IMR-90 (cell line): ENCODE measurements at places on chromosomes 13 and 19. TPM values are rescaled to one million over a fixed set of nuclear protein-coding genes. Genes with fewer than 3 reads are reported as not detected.

- DNase-seq = no peak
- peaks cover 44% of the 10 kb centered on the region for H3K36me3 ChIP-seq
- peaks cover 2% of the 10 kb centered on the region for H3K4me1 ChIP-seq
- no peaks in the 10 kb centered on the region for H3K27me3 ChIP-seq
- H3K27ac ChIP-seq = no peak overlapping the region
- H3K4me3 ChIP-seq = no peak overlapping the region
These were observed 21.6 kb upstream of the C1QTNF9 start for GRCh38 chr13:24287748-24288287.

- no peak overlapping the region for H3K27ac ChIP-seq
- H3K27me3 ChIP-seq = peaks cover 49% of the 10 kb centered on the region
- H3K4me3 ChIP-seq = no peak overlapping the region
- H3K4me1 ChIP-seq = no peaks in the 10 kb centered on the region
- H3K36me3 ChIP-seq = no peaks in the 10 kb centered on the region
These were observed 10.7 kb downstream of the DMKN start for GRCh38 chr19:35502751-35503150.

DNA sequence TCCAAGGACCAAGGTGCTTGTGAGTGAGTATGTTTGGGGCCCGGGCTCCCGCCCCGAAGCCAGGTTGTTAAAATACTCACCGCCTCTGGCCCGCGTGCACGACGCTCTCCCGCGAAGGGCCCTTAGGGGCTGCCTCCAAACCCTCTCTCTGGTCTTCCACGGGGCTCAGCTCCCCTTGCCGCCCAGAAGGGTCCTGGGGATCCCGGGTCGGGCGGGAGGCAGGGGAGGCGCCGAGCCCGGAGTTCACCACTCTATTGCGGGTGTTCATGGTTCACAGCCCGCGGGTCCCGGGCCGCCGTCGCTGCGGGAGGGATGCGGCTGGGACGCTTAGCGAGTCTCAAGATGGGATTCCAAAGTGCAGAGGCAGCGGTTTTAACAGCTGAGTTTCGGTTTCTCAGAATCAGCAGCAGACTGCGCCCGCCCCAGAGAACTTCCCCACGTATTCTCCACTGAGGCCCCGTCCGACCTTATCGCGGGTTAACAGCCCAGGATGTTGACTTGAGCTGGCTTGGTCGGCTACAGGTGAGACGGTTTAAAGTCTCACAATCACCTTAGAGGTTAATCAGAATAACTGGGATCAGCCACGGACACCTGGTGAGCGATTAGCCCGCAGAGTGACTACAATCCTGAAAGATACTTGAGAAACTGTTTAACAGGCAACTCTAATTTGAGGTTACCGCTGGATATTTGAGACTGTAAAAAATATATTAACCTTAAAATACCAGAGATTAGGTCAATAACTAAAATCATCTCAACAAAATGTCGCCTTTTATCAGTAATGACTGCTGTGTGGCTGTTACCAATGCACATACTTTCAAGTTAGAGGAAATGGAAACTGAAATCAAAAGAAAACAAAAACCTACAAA, at the start of gene EPSTI1:
Gene EPSTI1, minus strand, starts transcription at position 344 of the 866 bp plus-strand sequence. Its CDS starts 76 bp downstream, at position 268.
- no peaks in the 10 kb centered on the region for H3K36me3 ChIP-seq
- H3K4me1 ChIP-seq = peaks cover 2% of the 10 kb centered on the region
- DNase-seq = peak; percentile 74
- H3K27me3 ChIP-seq = no peaks in the 10 kb centered on the region
- peak within 1 kb of the TSS; percentile 43 for H3K27ac ChIP-seq

Gene UNC13A
- 0.16 and 0.22 TPM in 2 replicates for polyA plus RNA-seq

GRCh38 chr13:100483841-100484381, 104.7 kb downstream of the GGACT start:
- no peaks in the 10 kb centered on the region for H3K27me3 ChIP-seq
- no peak overlapping the region for H3K27ac ChIP-seq
- no peak overlapping the region for H3K4me3 ChIP-seq
- no peaks in the 10 kb centered on the region for H3K36me3 ChIP-seq
- no peak for DNase-seq

- H3K4me3 ChIP-seq = no peak overlapping the region
- no peaks in the 10 kb centered on the region for H3K4me1 ChIP-seq
- no peak for DNase-seq
- no peaks in the 10 kb centered on the region for H3K36me3 ChIP-seq
These were observed 243.5 kb downstream of the ITGBL1 start for GRCh38 chr13:101695870-101696516.

DNA sequence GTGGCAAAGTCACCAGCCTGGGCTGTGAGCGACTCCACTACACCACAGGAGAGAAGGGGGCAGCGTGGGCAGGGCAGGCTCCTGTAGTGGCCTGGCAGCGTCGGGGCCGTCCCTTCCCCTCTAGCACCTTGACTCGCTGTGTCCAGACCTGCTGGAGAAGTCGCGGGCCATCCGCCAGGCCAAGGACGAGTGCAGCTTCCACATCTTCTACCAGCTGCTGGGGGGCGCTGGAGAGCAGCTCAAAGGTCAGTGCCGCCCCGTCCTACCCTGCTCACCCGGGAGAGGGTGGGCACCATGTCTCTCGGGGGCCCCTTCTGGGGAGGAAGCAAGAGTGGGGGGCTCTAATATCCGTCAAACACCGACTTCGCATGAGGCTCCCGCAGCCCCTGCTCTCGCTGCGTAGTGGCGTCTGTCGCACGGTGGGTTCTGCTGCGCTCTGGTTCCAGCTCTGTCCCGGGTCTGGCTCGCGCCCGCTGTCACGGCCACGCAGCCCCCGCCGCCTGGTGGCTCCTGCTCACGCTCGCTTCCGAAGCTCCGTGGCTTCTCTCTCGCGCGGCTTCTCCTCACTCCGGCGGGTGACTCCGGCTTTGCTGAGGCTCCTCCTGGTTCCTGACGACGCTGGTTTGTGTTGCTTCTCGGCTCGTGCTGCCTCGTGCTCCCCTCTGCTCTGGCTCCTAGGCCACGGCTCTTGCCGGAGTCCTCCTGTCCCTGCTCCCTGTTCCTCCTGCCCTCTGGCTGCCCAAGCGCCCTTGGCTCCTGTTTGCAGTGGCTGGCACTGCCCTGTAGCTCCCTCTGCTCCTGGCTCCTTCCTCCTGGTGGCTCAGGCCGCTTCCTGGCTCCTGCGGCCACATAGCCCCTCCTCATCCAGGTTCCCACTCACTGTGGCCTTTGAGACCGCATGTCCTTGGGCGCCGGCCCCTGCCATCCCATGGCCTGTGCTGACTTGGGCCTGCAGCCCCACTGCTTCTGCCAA, 27.2 kb downstream of the MYH14 start:
- no peaks in the 10 kb centered on the region for H3K36me3 ChIP-seq
- H3K4me1 ChIP-seq = no peaks in the 10 kb centered on the region
- H3K27me3 ChIP-seq = no peaks in the 10 kb centered on the region
- no peak overlapping the region for H3K4me3 ChIP-seq

Gene SH2D3A
- polyA plus RNA-seq = 0.09 TPM in 2 replicates

- H3K27me3 ChIP-seq = no peaks in the 10 kb centered on the region; the same call in 1 of the 2 replicates
- no peak for DNase-seq
- H3K4me1 ChIP-seq = no peaks in the 10 kb centered on the region
- no peak overlapping the region for H3K4me3 ChIP-seq
- no peak overlapping the region for H3K27ac ChIP-seq
These were observed 19.5 kb downstream of the SHC2 start for GRCh38 chr19:441213-441836.

GRCh38 chr19:19600793-19601330, 17.6 kb downstream of the PBX4 start:
- no peak overlapping the region for H3K4me3 ChIP-seq
- H3K4me1 ChIP-seq = 0 out of 2 replicates have a peak, but pooled peaks cover under 1% of the 10 kb centered on the region
- H3K27me3 ChIP-seq = no peaks in the 10 kb centered on the region
- H3K27ac ChIP-seq = no peak overlapping the region
- no peak for DNase-seq

Gene CRB3
- polyA plus RNA-seq = not detected in 2 replicates

DNA sequence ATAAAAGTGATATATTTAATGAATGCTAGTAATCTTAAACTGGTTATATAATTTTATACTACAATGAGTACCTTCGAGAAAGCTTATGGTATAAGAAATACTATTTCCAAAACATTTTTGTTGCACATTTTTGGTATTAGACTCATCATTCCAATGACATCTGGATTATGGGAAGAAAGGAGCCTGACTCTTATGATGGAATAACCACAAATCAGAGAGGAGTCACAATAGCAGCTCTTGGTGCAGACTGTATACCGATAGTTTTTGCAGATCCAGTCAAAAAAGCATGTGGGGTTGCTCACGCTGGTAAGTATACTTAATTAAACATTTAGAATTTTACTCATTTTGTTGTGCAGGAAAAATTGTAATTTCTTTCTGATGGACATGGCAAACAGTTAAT, 3.9 kb downstream of the LACC1 start:
- H3K36me3 ChIP-seq = no peaks in the 10 kb centered on the region
- H3K27ac ChIP-seq = no peak overlapping the region
- no peak overlapping the region for H3K4me3 ChIP-seq
- H3K27me3 ChIP-seq = no peaks in the 10 kb centered on the region
- peak; percentile 67 for DNase-seq

DNA sequence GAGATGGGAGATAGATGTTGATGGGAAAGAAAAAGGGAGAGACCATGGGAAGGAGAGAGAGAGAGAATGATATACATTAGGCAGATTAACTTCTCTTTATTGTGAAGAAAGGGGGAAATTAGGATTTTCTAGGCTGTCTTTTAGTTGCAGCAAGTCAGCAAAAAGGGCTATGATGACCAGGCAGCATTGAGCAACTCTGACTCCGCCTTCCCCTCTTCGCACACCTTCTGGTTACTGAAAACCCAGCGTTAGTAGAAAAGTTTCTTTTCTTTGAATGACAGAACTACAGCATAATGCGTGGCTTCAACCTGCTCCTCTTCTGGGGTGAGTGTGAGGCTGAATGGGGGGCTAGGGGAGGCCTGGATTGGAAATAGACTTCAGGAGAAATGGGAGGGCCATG, at the start of gene ADGRE1:
Gene ADGRE1, plus strand, starts transcription at position 264 of the 400 bp plus-strand sequence. Its CDS starts 30 bp downstream, at position 294.
- no peak within 1 kb of the TSS for H3K27ac ChIP-seq
- no peak within 1 kb of the TSS for H3K4me3 ChIP-seq
- DNase-seq = no peak
- no peaks in the 10 kb centered on the region for H3K36me3 ChIP-seq
- no peaks in the 10 kb centered on the region for H3K4me1 ChIP-seq

Gene ZNF497
- polyA plus RNA-seq = 0.24 and 0.27 TPM in 2 replicates

- H3K27ac ChIP-seq = peak overlapping the region; percentile 96
- DNase-seq = no peak
- H3K4me3 ChIP-seq = peak overlapping the region; percentile 93
- no peaks in the 10 kb centered on the region for H3K27me3 ChIP-seq
These were observed 790 bp upstream of the SUGT1 start for GRCh38 chr13:52651897-52652195.

DNA sequence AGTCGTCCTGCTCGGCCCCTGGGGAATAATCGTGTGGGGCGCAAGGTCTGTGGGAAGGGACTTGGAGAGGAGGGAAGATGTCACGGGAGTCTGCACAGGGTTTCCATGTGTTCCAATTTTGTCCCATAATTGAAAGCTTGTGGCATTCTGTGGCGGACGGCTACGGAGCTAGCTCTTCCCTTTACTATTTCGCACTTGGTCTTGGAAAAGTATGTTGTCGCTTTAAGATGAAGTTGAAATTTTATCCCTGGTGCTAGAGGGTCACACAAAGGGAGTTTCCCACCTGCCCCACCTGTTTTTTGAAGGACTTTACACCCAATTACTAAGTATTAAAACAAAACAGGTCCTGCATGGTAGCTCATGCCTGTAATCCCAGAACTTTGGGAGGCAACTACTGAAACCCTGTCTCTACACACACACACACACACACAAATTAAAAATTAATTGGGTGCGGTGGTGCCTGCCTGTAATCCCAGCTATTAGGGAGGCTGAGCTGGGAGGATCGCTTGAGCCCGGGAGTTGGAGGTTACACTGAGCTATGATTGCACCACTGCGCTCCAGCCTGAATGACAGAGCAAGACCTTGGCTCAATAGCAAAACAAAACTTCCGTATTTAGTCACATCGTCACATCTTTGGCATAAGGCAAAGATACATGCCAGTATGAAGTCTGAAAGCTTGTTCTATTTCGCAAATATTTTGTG, 967 bp upstream of the TPT1 start:
- peaks cover 30% of the 10 kb centered on the region for H3K36me3 ChIP-seq
- DNase-seq = no peak

Gene LGALS4
- polyA plus RNA-seq = 0.10 and 0.29 TPM in 2 replicates

Gene SPTBN4
- polyA plus RNA-seq = 0.59 and 0.91 TPM in 2 replicates

GRCh38 chr13:45015300-45015699, 26.0 kb downstream of the GPALPP1 start:
- H3K4me3 ChIP-seq = no peak overlapping the region
- H3K27ac ChIP-seq = no peak overlapping the region
- H3K36me3 ChIP-seq = peaks cover 19% of the 10 kb centered on the region
- no peaks in the 10 kb centered on the region for H3K27me3 ChIP-seq
- H3K4me1 ChIP-seq = peaks cover 6% of the 10 kb centered on the region

- H3K36me3 ChIP-seq = no peaks in the 10 kb centered on the region
- no peak overlapping the region for H3K4me3 ChIP-seq
- no peaks in the 10 kb centered on the region; the same call in 1 of the 2 replicates for H3K27me3 ChIP-seq
- no peak overlapping the region for H3K27ac ChIP-seq
- no peaks in the 10 kb centered on the region for H3K4me1 ChIP-seq
- no peak for DNase-seq
These were observed 29.3 kb downstream of the MZT1 start for GRCh38 chr13:72698164-72698563.

DNA sequence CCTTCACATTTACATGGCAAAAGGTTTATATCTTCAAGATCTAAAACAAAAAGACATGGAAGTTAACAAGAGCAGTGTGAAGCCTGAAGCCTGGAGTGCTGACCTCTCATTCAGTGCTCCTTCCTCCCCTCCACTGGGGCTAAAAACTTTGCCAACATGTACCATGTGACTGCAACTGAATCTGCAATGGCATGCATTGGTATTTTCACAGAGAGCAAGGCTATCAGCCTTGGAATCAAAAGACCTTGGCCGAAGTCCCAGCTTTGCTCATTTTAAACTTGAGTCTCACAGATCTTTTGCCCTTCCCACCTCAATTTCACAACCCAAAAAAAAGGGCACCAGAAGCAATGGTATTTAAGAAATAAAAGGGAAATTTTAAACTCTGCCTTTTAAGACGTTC, 325.1 kb downstream of the DCT start:
- no peak overlapping the region for H3K4me3 ChIP-seq
- H3K4me1 ChIP-seq = no peaks in the 10 kb centered on the region
- no peak overlapping the region for H3K27ac ChIP-seq
- peak; percentile 35 for DNase-seq
- no peaks in the 10 kb centered on the region for H3K36me3 ChIP-seq

DNA sequence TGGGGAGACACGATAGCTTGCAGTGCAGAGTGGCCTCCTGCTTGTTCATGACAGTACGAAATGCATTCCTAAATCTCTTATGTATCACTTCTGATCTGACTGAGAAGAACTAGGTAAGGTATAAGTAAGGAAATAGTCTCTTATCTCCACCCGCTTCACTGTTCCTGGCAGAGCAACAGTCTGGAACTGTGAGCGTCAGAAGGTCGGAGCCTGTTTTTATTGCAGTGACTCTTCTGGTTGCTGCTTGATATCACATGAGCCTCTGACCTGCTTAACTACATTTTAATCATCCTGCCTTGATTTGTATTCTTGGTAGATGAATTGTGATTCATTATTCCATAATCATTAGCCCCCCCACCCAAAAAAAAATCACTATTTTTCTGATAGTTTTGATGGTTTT, 69.0 kb downstream of the COL4A2 start:
- H3K36me3 ChIP-seq = peaks cover 11% of the 10 kb centered on the region
- DNase-seq = no peak
- H3K4me3 ChIP-seq = no peak overlapping the region
- H3K27me3 ChIP-seq = no peaks in the 10 kb centered on the region
- peaks cover 34% of the 10 kb centered on the region for H3K4me1 ChIP-seq
- H3K27ac ChIP-seq = no peak overlapping the region

GRCh38 chr13:47249266-47249665, 352.4 kb upstream of the HTR2A start:
- no peak overlapping the region for H3K27ac ChIP-seq
- no peaks in the 10 kb centered on the region for H3K36me3 ChIP-seq
- H3K27me3 ChIP-seq = no peaks in the 10 kb centered on the region
- H3K4me3 ChIP-seq = no peak overlapping the region
- peak; percentile 7 for DNase-seq

Gene COX7A1
- 6.9 and 8.4 TPM in 2 replicates for polyA plus RNA-seq

Gene KRTDAP
- polyA plus RNA-seq = not detected in 2 replicates
